ENCODE measurements at places on chromosomes 6 and 20.

DNA sequence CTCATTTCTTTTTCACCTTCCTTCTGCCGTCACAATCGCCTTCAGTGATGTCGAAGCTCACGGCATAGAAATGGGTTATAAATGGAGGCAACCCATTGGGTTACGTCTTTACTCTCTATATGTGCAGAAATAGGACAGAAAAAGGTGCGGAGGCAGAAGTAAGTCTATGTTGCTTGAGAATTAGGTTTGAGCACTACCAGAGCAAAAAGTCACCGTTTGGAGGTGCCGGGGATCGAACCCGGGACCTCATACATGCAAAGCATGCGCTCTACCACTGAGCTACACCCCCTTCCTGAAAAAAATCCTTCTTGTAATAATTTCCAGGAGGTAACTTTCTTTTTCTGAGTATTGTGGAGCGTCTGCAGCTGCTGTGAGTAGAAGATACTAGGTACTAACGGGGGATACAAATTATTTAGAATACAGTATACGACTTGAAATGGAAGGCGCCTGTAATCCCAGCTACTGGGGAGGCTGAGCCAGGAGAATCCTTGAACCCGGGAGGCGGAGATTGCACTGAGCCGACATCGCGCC is 134.2 kb downstream of the TRIM27 start:
- DNase-seq = no peak

GRCh38 chr6:14918200-14918907 is 327.5 kb upstream of the JARID2 start:
- no peak for DNase-seq

GRCh38 chr20:58471193-58472164 is 43.7 kb downstream of the APCDD1L start:
- DNase-seq = no peak

GRCh38 chr20:48831718-48832404 is 4.1 kb upstream of the PREX1 start:
- DNase-seq = no peak

DNA sequence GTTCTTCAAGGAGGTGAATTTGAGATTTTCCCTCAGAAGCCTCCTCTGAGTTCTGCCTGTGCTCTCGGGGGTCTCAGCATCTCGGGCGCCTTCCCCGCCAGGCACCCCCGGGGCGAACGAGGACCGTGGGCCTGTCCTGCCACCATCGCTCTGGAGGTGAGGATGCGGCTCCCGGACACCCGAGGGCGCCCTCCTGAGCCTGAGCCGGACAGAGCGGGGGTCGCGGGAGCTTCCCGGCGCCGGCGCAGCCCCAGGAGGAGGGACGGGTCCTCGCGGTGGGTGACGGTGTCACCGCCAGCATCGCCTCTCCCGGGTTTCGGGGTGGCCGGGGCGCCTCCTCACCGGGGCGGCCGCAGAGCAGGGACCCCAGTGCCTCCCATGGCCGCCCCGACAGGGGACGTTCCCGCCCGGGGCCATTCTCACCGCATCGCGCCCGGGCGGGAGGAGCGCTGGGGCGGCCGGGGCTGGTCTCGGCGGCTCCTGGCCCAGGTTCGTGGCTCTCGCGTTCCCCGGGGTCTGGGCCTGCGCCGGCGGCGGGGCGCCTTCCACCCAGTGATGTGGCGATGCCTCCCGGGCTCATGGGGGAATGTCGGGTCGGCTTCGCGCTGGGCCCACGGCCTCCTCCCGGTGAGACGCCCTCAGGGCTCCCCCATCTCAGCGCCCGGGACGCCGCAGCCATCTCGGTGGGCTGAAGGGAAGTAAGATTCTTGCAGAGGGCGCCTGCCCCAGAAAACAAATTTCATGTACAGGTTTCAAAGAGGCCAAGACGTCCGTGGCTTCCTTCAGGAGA is 210.5 kb downstream of the ERMARD start:
- DNase-seq = no peak

DNA sequence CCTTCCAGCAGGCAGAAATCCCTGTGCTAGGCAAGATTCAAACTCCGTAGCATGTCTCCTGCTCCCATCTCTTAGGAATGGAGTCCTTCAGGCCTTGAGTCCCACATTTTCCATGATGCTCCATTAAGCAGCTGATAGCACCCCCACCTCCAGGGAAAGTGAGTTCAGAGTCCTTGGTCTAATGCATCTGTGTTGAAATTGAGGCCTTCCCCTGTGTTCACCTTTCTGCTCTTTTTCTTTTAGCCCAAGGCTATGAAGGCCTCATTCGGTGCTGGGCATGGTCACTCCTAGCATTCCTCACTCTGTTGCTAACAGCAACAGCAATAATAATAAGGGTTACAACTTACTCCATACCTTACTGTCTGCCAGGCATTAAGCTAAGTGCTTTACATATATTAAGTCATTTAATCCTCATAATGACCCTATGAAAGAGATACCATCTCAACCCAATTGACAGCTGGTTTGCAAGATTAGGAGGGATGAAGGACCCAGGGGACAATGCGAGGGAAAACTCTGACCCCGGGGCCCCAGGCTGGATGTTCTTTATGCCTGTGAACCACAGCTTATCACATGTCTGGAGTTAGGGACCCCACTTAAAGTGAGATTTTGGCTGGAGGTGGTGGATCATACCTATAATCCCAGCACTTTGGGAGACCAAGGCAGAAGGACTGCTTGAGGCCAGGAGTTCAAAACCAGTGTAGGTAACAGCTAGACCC is 17.5 kb upstream of the PANK2 start:
- no peak for DNase-seq

GRCh38 chr6:170257376-170257775 is 33.5 kb downstream of the DLL1 start:
- no peak for DNase-seq

DNA sequence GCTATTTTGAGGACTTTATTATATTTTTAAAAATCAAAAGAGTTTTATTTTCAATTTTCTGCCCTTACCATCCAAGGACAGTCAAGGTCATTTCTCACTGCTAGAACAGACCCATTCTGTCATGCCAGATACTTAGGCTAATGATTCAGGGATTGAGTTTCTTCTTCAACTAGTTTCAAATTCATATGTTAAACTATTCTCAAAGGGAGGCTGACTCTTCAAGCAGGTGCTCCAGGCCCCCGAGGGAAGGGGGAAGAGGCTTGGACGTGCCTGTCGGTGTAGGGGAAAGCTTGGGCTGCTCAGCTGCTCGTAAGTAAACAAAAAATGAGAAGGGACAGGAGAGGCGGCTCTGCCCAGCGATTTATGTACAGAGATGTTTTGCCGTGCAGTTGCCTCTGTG is 69.4 kb upstream of the MYLIP start:
- no peak for DNase-seq

- DNase-seq = no peak
Measured at GRCh38 chr20:33680686-33681085, 5.5 kb downstream of the E2F1 start.

DNA sequence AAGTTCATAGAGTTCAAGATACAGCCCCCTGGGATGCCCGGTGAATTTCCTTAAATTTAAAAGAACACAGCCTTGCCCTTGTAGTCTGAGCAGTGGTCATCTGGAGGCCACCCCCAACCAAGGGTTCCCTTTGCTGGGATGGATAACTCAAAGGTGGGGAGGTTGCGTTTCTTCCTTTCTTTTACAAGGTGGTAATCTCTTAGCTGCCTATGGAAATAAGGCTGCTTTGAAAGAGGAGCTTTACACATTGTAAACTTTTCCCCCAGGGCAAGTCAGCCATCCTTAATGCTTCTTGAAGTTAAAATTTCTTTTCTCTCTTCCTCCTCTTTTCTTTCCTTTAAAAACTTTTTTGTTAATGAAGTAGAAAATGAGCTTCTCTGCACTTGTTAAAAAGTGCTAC is 71.2 kb upstream of the PRDM1 start:
- no peak for DNase-seq

- no peak for DNase-seq
Measured at GRCh38 chr20:58824843-58825242, 25.9 kb downstream of the GNAS-AS1 start.

DNA sequence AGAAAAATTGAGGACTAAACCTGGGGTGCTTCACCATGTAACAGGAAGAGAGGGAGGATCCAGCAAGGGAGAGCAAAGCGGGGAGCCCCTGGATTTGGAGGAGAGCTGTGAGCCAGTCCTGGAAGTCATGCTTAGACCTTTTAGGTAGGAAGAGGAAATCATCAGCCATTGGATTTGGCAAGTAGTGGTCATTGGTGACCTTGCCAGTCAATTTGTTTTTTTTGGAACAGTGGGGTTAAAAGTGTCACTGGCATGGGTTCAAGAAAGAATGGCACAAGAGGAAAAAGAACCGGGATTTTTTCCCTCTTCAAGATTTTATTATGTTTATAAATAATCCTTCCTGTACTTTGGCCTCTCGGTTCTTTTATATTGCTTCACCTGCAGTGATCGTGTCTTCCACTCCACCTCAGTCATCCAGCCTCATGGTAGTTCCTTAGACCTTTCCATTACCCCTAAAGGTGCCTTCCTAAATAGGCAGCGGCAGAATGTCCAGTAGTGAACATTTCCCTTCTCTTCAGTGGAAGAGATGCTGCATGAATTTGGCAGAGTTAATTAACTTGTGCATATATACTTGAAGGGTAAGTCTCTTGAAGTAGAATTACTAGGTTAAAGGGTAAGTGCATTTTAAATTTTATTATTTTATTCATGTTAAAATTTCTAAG is 124.7 kb downstream of the QKI start:
- DNase-seq = no peak

DNA sequence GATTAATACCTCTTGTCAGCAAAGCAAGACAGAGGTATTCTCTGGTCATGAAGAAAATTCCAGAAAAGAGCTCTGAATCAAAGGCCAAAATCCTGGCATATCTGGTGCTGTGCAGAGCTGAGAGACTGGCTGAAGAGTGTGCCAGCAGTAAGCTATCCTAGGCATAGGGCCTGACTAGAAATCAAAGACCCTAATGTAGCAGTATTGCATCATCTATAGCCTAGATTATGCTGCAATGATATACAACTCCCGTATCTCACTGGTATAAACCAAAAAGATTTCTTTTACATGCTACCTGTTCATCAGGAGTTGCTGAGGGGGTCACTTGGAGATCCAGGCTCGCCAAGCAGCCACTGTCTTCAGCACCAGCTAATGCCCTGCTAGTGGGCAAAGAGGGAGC is 30.9 kb upstream of the TRIM39 start:
- DNase-seq = no peak

- no peak for DNase-seq
Measured at GRCh38 chr6:33710296-33711121, 991 bp downstream of the UQCC2 start.

- no peak for DNase-seq
Measured at GRCh38 chr6:144423167-144423566, 138.0 kb downstream of the UTRN start.

GRCh38 chr20:48761023-48761785 is 66.6 kb downstream of the PREX1 start:
- no peak for DNase-seq

DNA sequence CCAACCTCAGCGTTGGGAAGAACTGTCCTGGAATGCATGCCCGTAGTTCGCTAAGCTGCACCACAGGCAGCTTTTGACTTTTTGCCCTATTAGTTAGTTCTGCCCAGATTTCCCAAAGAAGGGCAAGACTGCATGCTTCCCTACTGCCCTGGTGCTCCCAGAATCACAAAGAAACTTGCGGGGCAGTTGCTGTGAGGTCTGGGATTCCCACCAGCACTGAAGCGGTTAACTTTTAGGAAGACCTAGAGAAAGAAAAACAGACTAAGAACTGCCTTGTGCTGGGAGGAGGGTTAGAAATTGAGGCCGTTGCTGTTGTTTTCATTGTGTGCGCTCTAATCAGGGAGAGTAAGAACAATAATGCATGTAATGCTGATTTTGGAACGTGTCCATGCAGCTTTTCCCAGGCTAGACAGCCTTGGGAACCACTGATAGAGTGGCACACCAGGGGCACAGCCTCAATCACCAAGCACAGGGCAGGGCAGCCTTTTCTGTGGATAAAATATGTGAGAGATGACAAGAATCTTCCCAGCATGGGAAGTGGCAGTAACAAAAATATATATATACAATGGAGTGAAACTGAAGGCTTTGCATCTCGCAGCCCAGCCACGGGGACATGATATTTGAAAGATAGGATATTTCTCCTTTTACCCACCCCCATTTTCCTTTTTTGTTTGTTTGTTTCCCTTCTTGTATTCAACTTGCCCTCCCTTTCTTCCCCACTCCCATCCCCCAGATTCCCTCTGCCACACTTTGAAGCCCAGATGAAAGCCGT is 137.7 kb upstream of the HEY2 start:
- DNase-seq = no peak

- no peak for DNase-seq
Measured at GRCh38 chr20:47271046-47271615, 85.4 kb downstream of the ZMYND8 start.

DNA sequence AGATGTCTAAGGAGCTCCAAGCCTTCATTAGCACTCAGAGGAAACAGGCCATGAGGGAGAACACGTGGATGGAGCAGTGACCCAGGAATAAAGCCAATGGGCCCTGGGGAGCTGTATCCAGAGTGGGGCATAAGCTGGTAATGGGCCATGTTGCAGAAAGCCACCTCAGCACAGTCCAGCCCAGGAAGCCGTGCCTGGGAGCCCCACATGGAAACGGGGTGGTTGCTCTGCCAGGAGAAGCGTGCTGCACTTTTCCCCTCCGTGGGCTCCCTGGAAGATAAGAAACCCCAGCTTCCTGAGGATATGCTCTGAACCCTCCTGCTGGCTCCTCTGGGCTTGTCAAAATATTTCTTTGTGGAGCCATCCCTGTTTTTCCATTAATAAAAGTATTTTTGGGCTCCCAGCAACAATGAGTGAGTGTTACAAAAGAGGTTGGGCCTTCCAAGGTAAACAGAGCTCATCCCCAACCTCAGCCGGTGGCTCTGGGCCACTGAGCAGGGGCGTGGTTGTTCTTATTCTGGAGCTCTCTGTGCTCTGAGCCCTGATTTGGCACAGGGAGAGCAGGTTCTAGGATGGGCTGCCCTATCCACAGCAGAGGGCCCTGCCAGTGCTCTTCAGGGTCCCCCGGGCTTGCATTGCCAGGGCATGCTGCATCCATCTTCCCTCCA is 31.2 kb upstream of the NFATC2 start:
- DNase-seq = no peak

DNA sequence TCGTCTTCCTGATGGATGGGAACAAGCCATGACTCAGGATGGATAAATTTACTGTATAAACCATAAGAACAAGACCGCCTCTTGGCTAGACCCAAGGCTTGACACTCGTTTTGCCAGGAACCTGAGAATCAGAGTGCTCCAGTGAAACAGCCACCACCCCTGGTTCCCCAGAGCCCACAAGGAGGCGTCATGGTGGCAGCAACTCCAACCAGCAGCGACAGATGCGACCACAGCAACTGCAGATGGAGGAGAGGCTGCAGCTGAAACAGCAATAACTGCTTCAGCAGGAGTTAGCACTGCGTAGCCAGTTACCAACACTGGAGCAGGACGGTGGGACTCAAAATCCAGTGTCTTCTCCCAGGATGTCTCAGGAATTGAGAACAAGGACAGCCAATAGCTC is 100.9 kb upstream of the SAMD5 start:
- DNase-seq = no peak

DNA sequence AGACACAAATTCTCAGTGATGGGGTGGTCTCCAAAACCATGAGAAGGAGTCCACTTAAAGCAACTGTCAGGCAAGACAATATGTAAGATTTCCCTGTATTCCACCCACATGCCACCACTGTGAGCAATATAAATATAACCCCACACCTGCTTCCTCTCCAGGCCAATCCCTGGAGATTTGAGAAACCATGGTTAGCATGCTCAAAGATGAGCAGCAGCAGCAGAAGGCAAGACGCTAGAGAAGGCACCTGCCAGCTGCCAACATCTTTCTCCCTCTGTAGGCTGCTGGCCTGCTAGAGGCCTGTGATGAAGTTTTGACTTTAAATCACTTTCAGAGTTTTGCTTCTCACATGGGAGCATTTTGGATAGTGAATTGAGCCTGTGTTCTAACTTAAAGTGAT is 7.9 kb upstream of the SOD2 start:
- DNase-seq = no peak
